Hematopoietic multipotent progenitor cell treated with erythropoietin and hydrocortisone succinate and interleukin-3 and kit ligand, for 4 days (in vitro differentiated cells): ENCODE measurements at places on chromosomes 12 and 14.
A peak's percentile ranks its signal among the peaks of the same experiment; 100 is the strongest.

DNA sequence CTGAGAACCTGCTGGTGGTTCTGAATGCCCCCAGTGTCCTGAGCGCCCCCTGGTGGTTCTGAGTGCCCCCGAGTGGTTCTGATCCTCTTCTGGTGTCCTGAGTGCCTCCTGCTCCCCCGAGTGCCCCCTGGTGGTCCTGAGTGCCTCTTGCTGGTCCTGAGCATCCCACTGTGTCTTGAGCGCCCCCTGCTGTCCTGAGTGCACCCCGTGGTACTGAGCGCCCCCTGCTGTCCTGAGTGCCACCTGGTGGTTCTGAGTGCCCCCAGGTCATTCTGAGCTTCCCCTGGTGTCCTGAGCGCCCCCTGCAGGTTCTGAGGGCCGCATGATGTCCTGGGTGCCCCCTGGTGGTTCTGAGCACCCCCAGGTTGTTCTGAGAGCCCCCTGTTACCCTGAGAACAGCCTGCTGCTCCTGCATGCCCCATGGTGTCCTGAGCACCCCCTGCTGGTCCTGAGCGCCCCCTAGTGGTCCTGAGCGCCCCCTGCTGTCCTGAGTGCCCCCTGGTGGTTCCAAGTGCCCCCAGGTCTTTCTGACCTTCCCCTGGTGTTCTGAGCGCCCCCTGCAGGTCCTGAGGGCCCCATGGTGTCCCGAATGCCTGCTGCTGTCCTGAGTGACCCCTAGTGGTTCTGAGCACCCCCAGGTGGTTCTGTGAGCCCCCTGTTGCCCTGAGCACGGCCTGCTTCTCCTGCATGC, 1165.4 kb downstream of the TMEM121 start:
- DNase-seq: peak; percentile 58

DNA sequence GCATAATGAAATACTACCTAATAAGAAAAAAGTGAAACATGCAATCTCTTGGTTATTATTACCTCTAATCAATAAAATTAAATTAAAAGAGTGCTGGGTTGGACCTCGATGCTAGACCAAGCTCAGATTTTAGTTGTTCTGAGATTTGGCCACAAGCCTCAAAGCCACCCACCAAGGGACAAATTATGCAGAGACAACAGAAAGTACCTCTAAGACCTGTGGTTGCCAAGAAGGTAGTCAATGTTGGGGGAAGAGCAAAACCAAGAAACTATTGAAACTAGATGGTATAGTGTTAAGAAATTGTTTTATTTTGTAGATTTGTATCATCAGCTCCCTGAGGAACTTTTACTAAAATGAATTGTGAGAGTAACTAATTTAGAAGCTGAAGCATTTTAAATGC, 43.8 kb upstream of the ARID2 start:
- DNase-seq: no peak

GRCh38 chr12:72133497-72134055, 138.6 kb upstream of the TRHDE start:
- DNase-seq: peak; percentile 0

DNA sequence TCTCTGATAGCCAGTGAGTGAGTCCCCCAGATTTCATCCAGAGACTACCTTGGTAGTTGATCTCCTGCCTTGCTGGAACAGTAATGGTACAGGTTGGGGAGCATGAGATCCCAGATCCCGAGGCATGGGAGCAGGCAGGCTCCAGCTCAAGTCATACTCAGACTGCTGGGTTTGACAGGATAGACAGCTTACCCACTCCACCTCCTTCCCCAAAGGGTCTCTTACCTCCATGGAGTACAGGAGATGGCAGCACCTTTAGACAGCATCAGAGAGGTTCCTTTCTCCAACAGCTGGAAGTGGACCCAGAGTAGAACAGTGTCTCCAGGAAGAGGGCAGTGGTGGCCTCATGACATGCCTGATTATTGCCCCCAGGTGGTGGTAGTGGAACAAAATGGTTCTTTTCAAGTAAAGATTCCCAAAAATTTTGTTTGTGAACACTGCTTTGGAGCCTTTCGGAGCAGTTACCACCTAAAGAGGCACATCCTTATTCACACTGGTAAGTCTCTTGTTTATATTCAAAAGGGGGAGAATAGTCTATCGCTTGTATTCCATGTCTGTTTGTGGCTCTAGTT, 4.9 kb upstream of the CSAD start:
- DNase-seq: no peak

DNA sequence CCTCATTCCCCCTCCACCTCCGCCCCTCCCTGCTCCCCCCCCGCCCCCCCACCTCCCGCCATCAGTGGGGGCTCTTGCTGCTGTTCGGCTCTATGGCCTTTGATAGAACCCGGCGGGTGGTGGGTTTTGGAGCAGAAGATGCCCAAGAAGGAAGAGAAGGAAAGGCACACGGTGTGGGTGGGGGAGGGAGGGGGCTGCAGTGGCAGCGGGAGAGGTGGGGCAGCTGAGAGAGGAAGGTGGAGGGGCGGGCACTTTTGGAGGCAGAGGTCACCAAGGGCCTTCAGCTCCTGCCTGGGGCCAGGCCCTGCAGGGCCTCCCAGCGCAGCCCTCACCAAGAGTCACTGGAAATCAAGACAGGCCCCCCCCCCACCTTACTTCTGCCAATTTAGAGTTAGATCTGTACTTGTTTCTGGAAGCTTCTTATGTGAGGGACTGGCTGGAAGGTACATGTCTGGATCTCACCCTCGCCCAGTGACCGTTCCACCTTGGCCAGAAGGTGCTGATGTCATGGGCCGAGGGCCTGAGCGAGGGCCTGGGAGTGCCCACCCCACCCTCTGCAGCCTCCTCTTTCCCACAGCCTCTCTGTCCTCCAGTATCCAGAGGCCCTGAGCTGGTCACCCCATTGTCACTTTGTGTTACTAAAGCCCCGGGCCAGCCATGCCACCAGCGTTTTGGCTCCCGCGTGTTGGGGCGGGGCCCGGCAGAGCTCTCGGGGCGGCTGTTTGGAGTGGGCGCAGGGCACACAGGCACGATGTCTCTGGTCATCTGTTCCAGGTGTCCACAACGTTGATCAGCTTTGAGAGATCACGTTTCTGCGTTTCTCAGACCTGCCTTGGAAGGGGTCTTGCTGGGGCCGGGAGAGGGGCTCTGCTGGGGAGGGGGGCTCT, 153.9 kb downstream of the KIF26A start:
- no peak for DNase-seq

- no peak for DNase-seq
These were observed 1158.8 kb downstream of the AACS start for GRCh38 chr12:126224032-126224431.

DNA sequence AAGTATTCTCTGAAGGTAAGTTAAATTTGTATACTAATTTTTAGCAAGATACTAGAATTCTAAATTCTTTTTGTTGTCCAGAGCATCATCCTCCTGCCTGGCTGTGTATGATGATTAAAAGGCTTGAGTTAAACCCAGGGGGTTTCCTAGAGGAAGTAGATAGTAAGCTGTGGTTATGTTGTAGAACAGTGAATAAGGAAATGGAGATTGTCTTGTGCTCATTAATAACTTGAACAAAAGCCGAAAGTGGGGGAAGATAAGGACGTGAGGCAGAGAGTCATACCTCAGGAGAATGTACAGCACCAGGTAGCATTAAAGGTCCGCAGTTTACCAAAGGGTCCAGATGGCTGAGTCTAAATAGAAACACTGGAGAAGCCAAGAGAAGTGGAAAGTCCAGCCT, 42.0 kb downstream of the CKB start:
- peak; percentile 79 for DNase-seq

- no peak for DNase-seq
These were observed 623.1 kb upstream of the LRFN5 start for GRCh38 chr14:40983604-40984003.
